ENCODE measurements at places on chromosomes 16 and 17.

DNA sequence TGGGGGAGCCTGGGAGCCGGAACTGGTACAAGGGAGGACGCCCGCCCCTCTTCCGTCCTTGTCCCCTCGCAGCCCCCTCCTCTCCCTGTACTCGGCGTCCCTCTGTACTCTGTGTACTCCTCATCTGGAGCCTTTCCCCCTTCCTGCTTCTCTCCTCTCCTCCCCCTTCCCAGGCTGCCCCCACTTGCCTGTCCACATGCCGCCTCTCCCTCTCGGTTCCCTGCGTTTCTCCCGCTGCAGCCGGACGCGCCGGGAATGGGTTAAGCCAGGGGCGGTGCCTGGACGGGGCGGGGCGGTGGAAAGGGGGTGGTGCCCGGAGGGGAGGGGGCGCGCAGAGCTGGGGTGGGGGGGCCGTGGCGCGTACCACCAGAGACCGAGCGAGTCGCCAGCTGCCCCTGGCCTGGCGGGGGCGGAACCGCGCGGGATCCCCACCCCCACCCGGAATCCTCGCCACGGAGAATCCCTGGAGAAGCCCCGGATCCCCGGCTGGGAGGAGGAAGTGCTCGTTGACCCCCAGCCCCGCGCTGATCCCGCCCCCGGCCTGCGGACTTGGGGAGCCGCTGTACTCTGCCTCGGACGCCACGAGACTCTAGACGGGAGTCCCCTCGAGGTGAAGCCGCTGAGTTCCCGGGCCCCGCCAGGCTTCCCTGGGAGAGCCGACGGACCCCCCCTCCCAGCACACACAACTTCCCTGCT lies 22.6 kb downstream of the GJD3 start:
- no peak for DNase-seq

DNA sequence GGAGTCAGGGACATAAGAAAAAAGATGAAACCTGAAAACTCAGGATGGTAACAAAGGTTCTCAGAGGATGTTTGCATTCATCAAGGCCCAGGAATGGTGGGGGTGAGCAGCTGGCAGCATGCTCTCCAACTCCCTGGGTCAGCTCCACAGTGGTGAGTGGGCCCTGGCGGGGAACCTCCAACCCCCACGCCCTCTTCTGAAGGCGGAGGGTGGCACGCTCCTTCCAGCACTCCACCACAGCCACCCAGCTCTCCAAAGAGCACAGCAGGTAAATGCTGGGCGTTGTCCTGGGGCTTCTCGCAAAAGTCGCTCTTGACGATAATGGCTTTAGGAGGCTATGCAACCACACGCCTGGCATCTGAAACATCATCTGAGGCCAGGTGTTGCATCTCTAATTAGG lies 173.8 kb downstream of the C16orf78 start:
- DNase-seq = no peak

- DNase-seq = no peak
Measured at GRCh38 chr17:17225901-17226300, 11.1 kb downstream of the FLCN start.

DNA sequence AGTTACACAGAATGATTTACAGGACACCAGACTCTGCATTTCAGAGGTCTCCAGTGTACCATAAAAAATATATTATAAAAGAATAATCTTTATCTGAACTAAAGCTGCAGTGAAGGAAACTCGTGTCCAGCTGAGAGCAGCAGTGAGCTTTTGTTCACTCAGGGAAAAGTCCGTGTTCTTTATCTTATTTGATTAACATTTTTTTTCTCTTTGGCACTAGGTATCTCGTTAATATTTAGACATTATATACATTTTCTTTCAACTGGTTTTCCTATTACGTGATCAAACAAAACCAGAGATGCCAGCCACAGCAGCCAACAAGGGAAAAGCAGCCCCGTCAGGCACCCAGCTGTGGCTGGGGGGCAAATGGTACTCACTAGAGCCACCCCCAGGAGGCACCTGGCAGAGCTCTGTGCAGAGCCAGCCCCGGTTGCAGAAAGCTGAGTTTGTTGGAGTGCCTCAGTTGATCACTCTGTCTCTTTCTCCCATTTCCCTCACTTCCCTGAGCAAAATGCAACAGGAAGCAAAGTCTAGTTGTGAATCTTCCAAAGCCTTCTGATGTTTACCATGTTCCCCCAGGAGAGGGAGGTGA lies 1.1 kb upstream of the HS3ST4 start:
- DNase-seq = no peak

DNA sequence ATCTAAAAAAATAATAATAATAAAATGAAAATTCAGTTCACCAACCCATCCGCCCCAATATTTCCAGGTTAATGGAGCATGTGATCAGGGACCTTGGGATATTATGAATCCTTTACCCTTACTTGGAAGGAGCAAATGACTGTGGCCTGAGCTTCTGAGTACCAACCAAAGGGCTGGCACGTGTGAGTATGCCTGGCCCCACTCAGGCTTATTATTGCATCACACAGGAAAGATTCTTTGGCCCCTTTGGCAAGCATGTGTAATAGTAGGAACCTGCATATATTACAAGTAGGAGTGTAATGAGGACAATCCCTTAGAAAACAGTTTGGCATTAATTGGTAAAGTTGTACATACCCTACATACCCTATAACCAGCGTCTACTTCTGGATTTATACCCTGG lies 7.2 kb upstream of the C17orf78 start:
- DNase-seq = no peak

DNA sequence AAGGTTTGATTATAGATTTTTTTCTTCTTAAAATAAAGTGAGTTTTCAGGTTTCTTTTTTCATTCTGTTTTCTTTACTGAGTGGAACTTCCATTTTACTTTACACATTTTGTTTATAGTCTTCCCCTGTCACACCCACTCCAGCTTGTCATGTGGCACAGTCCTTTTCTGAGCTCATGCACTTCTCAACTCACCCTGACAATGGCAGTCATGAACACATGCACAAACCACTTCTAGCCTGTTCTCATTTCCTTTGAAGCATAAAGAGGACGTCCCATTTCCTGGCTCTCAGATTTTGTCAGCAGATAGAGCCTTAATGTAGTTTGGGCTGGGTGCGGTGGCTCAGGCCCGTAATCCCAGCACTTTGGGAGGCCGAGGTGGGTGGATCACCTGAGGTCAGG lies 168.0 kb downstream of the AHSP start:
- DNase-seq = no peak

DNA sequence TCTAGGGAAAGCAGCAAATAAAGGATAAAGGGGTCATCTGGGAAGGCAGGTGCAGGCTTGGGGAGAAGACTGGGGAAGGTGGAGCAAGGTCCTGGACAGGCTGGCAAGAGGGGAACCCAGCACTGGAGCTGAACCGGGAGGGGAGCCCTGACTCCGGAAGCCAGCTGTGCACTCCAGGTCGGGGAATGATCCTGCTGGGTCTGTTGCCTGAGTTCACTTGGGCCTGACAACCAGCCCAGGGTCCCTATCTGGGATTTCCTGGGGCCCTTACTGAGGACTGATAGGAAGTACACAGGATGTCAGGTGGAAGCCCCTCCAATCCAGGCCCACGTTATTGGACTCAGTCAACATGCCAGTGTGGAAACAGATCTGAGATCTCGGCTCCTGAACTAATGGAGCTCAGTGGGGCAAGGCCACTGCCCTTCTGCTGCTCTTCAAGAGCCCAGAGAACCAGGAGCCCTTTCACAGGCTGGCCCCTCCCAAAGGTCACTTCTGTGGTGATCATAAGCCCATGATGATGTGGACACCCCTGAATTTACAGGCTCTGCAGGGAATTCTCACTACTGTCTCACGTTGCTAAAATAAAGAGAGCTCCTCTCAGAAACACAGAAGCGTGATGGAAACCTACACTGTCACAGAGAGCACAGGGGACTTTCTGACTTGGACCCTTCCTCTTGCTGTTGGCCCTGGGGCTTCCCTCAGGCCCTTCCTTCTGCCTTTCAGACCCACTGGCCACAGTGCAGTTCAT lies 19.9 kb upstream of the PITPNM3 start:
- no peak for DNase-seq

DNA sequence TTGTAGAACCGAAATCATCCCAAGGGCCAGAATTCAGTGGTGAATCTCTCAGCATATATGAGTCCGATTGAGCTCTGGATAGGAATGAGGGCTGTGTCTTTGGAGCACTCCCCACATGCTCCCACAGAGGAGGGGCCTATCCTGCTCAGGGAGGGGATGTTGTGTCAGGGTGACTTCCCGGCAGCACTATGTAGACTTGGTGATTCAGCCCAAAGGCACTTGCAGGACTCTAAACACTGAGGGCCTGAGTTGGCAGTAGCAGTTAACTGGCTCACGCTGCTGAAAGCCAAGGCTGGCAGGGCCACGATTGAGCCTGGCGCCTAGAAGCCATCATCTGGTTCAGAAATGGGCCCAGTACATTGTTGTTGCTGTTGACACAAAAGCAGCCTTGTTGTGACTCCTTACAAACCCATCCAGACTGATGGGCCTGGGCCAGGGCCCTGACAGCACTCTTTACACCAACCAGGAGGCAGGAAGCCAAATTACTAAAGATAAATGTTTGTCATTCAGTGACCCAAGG lies 31.9 kb downstream of the NMT1 start:
- peak; percentile 37 for DNase-seq

DNA sequence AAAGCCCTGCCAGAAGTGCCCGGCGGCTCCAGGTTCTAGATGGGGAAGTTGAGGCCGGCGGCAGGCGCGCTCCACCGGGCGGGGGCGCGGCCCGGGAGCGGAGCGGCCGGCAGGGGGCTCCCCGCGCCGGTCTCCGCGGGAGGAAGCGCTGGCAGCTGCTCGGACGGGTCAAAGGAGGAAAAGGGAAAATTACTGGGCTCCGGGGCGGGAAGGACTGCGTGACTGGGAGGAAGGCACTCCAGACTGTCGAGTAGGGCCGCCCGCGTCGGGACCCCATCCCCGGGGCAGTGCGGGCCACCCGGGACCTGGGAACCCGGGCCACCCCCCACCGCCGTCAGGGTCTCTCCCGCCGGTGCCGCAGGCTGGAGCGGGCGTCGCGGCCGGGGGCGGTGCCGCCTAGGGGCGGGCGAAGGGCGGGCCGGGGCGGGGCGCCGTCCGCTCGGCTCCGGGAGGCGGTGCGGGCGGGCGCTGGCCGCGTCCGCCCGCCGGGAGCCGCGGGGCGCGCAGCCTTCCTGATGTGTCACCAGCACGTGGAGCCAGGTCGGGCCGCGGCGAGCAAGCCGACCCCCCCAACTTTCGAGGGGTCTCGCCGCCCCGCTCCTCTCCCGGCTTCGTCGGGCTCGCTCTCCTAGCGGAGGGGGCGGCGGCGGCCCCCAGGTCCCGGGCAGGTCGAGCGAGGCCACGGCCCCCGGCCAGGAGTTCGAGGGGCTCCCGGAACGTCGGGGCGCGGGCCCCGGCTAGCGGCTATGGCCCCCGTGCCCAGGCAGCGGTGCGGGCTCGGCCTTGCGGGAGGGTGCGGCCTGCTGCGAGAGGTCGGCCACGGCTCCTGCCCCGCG lies 167.5 kb downstream of the RAB11FIP4 start:
- peak; percentile 42 for DNase-seq

DNA sequence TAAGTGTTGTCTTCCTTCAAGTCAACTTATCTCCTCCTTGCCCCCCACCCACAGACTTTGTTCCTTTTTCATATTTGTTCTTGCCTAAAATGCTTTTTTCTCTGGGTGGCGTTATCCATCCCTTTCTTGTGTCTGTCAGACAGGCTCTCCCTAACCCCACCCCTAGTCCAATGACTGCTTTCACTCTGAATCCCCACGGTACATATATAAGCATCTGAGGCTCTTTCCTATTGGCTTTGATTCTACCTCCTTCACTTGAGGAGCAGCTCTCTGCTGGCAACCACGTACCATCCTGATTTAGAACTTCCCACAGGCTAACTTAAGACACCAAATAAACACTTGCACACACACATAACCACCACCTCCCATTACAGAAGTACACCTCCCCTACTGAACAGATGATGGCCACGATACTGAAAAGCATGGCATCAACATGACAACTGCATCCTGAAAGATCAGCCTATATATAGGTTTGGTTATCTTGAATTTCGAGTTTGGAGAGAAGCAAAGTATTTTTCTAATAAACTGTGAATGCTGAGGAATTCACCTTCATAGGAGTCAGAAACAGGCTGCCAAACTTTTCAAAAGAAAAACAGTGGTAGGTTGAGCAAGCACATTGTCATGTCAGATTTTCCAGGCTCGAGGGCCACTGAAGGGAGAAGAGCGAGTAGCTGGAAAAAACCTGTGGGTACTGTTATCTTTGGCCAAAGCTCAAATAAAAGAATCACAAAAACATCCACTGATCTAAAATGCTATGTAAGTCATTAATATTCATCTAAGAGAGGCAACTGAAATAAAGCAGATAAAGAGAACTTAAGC lies 24.3 kb downstream of the STAT3 start:
- no peak for DNase-seq

DNA sequence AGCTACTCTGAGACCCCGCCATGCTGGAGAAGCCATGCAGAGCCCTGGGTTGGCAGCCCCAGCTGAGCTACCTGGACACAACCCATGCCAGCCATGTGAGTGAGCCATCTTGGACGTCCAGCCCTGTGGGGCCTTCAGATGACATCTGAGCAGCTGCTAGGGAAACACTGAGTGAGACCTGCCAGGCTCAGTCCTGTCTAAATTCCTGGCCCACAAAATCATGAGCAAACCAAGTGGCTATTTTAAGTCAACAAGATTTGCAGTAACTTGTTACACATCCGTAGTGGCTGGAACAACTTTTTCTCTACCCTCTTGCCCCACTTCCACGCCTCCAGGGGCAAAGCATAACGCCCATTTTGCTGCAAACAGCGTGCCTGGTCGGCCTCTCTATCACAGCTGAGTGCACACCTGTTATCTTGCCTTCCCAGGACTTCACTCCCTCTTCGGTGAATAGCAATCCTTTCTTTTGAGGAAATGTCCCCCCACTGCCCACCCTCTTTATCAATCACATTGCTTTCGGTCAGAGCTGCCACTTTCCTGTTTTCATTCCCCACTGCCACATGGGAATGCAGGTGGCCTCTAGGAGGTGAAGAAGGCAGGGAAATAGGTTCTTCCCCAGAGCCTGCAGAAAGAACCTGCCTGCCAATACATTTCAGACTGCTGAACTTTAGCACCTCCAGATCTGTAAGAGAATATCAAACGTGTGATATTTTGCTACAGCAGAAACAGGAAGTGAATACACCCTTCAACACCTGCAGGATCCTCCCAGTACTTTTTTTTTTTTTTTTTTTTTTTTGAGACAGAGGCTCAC lies 7.4 kb upstream of the SCIMP start:
- DNase-seq = no peak

- no peak for DNase-seq
Measured at GRCh38 chr16:2115591-2115973, 20.1 kb downstream of the PKD1 start.

- no peak for DNase-seq
Measured at GRCh38 chr16:1907226-1907860, 10.9 kb downstream of the HS3ST6 start.

- no peak for DNase-seq
Measured at GRCh38 chr16:85187447-85187846, 75.2 kb upstream of the CIBAR2 start.

All from HCT116 (cell line).